ENCODE measurements at places on chromosomes 4 and X.
A peak's percentile ranks its signal among the peaks of the same experiment; 100 is the strongest.

DNA sequence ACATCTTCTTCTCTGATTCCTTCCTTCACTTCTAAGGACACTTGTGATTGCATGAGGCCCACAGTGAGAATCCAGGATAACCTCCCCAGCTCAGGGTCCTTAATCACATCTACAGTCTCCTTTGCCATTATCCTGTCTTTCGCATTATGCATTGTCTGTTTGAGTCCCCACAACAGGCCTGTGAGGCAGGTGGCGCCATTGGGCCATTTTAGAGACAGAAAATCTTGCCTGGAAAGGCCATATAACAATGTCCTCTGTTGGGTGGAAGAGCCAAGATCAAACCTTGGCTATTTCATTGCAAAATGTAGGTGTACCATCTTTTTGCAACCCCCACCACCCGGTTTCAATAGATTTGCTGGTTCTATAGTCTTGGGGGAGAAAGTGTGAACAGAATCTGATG lies 11.8 kb upstream of the DCUN1D4 start:
- DNase-seq = peak; percentile 47

DNA sequence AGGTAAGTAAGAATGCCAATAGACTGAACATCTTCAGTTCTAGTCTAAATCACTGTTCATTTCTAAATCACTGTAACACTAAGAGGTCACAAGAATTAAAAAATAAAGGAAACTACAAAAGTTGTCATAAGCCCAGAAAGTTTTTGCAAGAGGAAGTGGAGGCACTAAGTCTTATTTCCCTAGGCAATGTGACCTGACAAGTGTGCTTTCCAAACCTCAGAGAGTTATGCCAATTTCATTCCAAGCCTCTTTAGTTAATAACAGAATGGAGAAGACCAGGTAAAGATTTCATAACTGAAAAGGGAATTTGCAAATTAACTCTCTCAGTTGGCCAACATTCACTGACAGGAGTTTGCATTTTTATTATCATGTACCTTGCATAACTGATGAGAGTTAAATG lies 40.5 kb downstream of the BBS12 start:
- DNase-seq = no peak

- DNase-seq = no peak
These were observed 13.1 kb downstream of the RBM10 start for GRCh38 chrX:47158131-47158530.

- DNase-seq = no peak
These were observed 669.3 kb downstream of the NLGN4X start for GRCh38 chrX:5559386-5559785.

GRCh38 chr4:2254665-2255500 lies 7.0 kb downstream of the MXD4 start:
- no peak for DNase-seq

DNA sequence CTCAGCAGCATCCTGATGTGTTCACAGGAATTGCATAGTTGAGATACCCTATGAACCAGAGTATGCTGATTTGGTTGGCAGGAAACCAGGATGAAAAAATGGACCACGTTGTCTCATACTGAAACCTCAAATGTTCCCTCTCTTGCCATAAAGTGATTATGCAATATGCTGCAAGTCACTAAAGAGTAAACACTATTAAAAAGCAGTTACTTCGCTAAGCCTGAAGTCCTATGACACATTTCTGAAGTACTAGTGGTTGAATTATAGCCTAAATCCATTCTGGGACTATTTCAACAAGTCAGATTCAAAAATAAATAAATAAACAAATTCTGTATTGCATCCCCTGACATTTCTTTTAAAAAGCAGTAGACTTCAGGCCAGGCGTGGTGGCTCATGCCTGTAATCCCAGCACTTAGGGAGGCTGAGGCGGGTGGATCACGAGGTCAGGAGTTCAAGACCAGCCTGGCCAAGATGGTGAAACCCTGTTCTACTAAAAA lies 106.0 kb upstream of the NAP1L5 start:
- no peak for DNase-seq

GRCh38 chrX:97547877-97548578 lies 664.3 kb downstream of the RPA4 start:
- no peak for DNase-seq

DNA sequence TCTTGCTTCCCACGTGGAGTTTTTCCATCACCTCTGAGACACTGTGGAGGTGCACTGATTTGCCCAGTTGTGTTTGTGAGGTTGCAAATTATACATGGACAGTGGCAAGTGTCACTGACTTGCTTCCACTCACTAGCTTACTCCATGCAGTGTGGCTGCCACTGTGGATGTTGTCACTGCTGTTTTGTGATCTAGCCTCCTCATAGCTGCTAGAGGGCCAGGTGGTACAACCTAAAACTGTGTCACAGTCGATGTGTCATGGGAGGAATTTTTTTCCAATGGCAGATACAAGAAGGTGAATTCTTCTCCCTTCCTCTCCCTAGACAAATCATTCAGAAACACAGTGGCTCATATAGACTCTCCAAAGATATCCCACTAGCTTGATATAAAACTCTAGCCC lies 37.5 kb upstream of the TMPRSS11F start:
- no peak for DNase-seq

DNA sequence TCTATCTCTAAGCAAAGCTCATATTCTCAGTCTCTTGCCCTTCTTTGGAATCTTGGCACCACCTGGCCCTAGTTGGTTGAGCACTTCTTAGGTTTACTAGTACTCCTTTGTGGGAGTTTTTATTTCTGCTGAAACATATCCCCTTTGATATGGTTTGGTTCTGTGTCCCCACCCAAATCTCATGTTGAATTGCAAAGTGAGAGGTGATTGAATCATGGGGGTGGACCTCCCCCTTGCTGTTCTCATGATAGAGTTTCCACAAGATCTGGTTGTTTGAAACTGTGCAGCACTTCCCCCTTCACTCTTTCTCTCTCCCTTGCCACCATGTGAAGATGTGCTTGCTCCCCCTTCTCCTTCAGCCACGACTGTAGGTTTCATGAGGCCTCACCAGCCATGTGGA lies 22.2 kb upstream of the SYNPO2 start:
- DNase-seq = no peak

DNA sequence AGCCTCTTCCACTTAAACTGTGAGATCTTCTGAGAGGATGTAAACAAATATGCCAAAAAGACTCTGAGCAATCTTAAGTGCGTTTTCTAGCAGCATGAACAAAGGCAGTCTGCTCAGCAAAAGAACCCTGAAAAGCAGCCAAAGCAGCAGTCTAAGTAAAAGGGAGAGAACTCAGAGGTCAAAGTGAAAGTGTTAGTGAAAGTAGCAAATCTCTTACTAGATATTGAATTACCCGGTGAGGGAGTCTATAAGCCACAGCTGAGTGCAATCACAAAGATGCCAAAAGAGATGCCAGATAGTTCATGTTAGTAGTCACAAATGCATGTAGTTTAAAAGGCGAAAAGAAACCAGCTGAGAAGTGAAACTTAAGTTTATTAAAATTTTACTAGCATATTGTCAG lies 7.9 kb upstream of the GNRHR start:
- no peak for DNase-seq

- DNase-seq = no peak
These were observed 79.8 kb upstream of the LHFPL1 start for GRCh38 chrX:112759512-112759911.

GRCh38 chr4:41670982-41671381 lies 77.5 kb downstream of the PHOX2B start:
- DNase-seq = no peak

DNA sequence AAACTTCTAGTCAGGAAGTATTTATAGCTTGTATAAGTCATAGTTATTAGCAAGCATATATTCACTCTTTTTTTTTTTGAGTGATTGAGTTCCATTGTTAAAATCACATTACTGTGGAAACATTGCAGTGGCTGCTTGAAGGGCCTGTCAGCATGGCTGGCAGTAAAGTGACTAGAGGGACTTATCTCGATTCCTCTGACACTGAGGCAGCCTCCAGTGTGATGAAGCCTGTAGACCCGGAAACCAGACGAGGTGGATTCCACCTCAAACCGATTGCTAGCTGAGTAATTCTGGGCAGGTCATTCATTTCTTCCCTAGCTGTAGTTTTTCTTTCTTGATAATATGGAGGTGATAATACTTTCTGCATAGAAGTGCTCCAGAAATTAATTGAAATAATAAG lies 4.7 kb downstream of the FAM149A start:
- no peak for DNase-seq

DNA sequence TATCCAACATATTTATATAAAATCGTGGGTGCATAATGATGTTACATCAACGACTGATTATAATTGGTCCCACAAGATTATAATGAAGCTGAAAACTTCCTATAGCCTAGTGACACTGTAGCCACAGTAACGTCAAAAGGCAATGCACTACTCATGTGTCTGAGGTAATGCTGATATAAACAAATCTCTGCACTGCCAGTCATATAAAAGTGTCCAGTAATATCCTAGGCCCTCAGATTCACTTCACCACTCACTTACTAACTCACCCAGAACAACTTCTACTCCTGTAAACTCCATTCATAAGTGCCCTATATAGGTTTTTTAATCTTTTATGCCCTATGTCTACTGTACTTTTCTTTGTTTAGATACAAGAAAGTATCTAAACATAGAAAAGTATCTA lies 18.8 kb downstream of the FRYL start:
- no peak for DNase-seq

DNA sequence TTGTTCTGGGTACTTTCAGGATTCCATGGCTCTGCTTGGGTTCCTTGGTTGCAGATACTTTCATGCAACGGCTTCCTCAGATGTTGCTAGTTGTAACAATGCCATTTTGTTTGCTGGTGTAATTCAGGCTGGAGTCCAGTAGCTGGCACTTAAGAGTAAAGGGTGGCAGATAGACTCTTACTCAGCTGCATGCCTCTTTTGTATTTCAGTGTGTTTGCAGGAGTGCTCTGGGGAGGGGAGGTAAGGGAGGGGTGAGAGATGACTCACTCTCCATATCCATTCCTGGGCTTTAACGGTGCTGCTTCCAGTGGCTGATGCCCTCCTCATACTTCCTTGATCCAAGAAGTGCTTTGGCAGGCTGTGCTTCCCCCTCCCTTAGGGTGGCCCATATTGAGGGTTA lies 155.2 kb downstream of the ZNF330 start:
- no peak for DNase-seq

GRCh38 chrX:13693341-13693961 lies 4.5 kb downstream of the RAB9A start:
- no peak for DNase-seq

DNA sequence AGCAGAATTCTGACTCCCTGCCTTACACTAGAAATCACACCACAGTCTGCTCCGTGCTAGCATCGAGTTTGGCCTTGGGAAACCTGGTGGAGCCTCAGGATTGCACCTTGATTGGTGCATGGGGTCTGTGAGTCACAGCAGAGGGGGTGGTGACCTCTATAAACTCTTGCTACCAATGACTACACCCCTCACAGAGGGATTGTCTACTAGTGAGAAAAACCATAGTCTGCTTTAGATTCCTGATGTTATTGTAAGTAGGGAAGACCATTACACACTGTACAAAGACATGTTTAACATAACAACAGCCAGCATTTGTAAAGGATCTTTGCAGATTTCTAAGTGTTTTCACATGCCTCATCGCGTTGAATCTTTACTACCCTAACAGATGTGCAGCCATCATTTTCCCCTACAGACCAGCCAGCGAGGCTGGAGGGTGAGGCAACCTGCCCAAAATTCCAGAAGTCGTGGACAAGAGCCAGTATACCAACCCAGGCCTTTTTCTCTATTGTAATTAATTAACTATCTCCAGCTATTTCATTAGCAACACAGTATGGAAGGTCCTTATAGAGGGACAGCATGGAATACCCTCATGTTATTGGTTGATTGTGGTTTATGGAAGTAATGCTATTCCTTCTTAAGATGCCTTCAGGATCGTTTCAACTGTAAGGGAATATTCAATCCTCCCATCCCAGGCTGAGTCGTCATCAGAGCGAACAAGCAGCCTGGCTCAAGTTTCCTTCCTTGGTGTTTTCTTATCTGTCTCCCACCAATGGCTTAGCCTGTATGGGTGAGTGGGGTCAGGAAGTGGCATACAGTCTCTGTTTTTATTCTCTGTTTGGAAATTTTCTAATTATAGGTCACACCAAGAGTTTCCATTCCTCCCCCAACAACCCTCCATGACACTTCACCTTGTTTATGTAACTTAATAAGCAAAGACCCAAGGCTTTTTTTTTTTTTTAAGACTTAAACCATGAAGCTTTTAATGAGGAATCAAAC lies 55.9 kb upstream of the KDR start:
- no peak for DNase-seq

GRCh38 chr4:47926667-47927258 lies 12.4 kb upstream of the NFXL1 start:
- DNase-seq = peak; percentile 48

- no peak for DNase-seq
These were observed 72.6 kb upstream of the SLC4A4 start for GRCh38 chr4:71266090-71266794.

- no peak for DNase-seq
These were observed 152.4 kb upstream of the PDE5A start for GRCh38 chr4:119781044-119781443.

DNA sequence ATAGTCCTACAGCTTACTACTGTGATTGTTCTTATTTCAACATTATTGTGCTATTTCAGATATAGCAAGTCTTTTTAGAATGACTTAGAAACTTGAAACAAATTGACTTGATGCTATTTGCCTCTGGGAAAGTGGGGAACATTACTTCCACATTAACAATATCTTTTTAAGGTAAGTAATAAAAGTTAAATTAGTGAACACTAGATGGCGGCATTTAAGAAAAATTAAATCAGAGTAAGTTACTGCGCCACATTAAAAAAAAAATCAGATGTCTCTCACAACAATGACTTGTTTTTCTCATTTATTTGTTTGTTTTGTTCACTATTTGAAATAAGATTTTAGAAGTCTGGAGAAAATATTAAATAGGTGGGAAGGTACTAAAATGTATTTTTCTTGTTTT lies 1026.9 kb upstream of the SLIT2 start:
- no peak for DNase-seq

GRCh38 chrX:144327495-144327894 lies 443.6 kb downstream of the UBE2NL start:
- no peak for DNase-seq

DNA sequence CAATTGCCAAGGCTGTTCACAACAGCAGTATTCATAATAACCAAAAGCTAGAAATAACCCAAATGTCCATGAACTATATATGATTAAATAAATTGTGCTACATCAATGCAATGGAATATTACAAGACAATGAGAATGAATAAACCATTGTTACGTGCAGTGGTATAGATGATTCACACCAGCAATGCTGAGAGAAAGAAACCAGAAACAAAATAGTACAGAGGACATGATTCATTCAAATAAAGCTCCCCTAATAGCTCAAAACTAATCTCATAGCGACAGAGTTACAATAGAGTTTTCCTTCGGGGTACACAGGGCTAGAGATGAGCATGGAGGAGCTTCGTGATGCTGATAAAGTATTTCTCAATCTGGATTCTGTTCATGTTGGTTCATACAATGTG lies 148.1 kb upstream of the SPANXN1 start:
- DNase-seq = no peak

Data from activated T-cell treated with anti-CD3 and anti-CD28 coated beads for 24 hours (primary cell).